ENCODE measurements at places on chromosomes 12 and 14.

- DNase-seq: no peak
Measured at GRCh38 chr12:127038761-127039160, 1228.2 kb upstream of the TMEM132C start.

GRCh38 chr14:62307844-62308243 is 545.6 kb downstream of the SNAPC1 start:
- DNase-seq: no peak

GRCh38 chr12:5715021-5715420 is 230.0 kb downstream of the ANO2 start:
- no peak for DNase-seq

GRCh38 chr14:61219256-61219655 is 61.9 kb downstream of the TMEM30B start:
- DNase-seq: no peak

GRCh38 chr14:101772770-101773169 is 11.3 kb downstream of the PPP2R5C start:
- no peak for DNase-seq

DNA sequence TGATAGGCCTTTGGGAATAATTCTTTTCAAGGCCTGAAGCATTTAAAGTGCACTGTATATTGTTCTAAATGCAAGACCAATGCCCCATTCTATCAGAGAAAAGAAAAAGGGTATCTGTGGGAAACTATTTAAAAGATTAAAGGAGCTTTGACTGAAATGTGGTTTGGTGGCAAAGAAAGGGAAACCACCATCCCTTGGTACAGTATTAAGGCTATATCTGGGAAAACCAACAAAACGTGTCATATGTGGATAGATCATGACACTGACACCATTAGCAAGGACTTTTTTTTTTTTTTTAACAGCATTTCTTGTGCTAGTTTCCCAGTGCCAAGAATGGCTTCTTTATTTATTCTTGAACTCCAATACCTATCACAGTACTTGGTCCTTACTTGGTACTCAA is 890.7 kb downstream of the DIO2 start:
- DNase-seq: no peak

DNA sequence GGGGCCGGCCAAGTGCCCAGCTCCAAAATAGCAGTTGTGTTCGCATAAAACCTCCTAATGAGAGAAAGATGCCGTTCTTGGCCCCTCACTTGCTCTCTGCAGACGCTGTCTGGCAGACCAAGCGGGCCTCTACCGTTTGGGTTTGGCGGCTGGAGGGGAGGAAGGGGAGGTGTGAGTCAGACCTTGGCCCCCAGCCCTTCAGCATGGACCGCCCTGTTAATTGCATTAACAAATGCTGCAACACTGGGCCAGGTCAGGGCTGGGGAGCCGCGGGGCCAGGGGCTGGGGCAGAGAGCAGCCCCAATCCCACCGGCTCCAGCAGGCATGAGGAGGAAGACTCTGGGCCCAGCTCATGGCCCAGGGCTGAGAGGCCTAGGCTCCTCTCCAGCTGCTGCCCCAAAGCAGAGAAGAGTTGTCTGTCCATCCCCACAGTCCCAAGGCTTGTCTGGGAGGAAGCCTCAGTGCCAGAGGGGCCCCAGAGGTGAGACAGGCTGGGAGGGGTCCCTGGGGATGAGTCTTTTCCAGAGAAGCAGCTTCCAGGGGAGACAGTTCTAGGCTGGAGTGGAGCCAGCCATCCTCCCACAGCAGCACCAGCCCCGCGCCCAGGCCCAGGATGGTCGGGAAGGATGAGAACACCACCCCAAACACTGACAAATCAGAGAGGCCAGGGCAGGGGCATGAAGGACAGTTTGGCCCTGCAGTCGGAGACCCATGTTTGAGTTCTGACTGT is 16.9 kb downstream of the LTBP2 start:
- no peak for DNase-seq

DNA sequence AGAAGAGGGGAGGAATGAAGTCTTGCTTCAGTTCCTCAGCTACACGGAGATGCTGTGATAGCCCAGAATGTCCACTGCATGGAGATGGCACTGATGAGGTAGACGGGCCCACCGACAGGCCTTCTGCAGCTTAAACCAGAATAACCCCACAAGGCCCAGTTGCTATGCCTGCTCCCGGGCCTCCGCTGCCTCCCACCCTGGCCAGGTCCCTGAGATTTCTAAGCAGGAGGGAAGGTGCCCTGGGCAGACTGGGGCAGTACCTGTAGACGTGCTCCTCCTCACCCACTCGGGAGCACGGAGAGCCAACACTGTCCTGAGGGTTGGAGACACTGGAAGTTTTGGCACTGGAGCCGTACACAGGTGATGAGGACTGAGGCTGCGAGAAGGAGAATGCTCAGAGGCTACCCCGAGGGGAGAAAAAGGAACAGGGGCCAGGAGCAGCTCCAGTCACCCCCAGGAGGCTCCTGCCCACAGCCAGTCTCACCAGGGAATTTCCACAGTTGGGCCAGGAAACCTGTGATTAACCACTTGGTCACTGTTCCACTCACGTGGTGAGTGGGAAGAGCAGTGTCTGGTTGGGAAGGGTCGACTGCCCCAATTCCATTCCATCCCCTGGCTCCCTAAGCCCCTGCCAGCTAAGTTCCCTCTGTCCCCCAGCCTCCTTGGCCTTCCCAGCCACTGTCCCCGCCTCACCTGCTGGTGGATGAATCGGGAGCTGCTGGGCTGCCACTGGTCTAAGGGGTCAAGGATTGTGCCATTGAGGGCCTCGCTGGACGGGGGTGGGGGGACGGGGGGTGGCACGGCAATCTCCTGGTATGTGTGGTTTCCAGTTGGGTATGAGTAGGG is 22.8 kb upstream of the RPLP0 start:
- DNase-seq: no peak

- DNase-seq: no peak
Measured at GRCh38 chr12:75488553-75488952, 8.0 kb downstream of the GLIPR1 start.

DNA sequence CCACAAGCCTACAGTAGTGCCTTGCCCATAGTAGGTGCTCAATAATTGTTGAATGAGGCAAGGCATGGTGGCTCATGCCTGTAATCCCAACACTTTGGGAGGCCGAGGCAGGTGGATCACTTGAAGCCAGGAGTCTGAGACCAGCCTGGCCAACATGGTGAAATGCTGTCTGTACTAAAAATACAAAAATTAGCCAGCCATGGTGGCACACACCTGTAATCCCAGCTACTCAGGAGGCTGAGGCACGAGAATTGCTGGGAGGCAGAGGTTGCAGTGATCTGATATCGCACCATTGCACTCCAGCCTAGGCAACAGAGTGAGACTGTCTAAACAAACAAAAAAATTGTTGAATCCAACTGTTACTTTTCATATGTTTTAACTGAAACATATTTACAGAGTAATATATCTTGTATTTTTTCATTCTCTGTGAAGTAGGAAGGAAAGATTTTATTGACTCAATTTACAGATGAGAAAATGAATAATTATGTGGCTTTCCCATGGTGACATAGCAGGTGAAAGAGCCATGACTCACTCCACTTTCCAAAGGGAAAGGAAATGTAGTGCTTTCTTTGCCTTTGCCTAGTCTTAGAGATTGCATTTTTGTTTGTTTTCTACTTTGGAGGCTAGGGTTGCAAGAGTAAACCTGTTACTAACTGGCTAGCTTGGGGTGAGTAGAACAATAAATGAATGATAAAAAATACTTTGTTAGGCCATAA is 95.4 kb upstream of the SLC38A4 start:
- DNase-seq: no peak

DNA sequence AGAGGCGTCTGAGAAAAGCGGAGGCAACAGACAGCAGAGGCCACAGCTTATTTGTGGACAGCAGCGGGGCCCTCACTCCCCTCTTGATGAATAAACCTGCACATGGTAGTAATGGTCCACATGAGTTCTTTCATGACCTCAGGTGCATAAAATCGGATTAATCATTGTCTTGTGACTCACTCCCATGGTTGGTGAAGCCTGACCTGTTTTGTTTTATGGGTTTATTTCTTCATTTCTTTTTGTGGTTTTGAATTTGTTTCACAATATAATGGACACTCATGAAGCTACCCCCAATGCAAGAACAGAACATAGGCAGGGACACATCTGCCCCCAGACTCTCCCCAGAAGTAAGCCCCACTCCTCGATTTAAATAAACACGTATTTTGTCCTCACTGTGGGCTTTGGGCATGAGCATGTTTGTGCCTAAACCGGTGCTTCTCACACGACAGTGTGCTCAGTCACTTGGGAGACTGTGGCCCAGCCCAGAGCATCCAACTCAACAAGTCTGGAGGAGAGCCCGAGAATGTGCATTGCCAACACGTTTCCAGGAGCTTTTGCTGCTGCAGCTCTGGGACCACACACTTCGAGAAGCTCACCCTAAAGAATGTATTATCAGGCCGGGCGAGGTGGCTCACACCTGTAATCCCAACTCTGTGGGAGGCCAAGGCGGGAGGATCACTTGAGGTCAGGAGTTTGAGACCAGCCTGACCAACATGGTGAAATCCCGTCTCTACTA is 116.1 kb downstream of the SCARB1 start:
- no peak for DNase-seq

- no peak for DNase-seq
Measured at GRCh38 chr12:56061982-56062381, 18.0 kb upstream of the ERBB3 start.

DNA sequence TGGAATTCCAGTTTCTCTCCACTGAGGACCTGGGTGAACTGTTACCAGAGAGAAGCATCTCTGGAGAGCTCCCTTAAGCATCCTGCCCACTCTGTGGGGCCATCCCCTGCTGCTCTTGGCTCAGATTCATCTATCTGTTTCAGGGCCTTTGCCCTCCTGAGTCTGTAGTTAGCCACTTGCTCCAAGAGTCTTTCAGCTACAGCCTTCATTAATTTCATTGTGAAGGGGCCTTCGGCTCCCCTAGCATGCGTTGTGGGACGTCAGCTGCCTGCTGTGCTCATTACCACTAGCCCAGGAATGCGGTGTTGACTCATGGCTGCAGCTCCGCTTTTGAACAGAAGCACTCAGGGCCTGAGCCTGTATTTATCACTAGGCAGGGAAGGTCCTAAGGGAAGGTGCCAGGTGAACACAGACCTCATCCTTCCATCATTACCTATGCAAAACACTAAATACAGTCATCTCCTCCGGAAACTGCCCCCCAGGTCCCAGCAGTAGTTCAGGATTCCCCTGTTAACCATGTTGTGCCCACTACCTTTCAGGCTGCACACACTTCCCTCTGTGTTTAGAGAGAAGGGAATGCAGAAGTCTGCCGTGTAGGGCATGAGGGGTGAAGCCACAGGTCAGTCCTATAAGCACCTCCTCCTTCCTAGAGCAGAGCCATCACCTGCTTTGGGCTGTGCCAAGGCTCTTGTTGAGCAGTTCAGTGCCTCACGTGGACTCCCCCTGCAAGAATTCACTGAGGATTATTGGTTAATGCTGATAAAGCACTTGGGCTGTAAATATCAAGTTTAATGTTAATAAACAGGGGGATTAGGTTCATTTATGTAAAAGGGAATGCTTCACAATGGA is 191.4 kb downstream of the CACNA1C start:
- no peak for DNase-seq

DNA sequence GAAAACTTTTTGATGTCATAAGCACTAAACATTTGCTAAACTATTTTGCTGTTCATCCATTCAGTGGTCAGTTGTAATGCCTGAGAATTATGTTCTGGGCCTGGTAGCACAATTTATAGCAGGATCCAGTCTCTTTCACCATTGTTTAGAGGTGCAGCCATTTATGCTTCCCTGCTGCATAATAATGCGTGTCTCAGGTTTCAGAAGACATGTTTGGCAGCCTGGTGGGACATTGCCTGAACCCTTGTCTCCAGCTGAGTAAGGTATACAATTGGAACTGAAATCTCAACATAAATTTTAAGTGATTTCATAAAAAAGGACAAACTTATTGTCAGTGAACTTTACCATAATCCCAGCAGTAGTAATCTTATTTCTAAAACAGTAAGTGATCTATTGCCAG is 94.8 kb downstream of the POLR3B start:
- DNase-seq: no peak

- DNase-seq: no peak
Measured at GRCh38 chr12:89901906-89902642, 193.4 kb upstream of the ATP2B1 start.

DNA sequence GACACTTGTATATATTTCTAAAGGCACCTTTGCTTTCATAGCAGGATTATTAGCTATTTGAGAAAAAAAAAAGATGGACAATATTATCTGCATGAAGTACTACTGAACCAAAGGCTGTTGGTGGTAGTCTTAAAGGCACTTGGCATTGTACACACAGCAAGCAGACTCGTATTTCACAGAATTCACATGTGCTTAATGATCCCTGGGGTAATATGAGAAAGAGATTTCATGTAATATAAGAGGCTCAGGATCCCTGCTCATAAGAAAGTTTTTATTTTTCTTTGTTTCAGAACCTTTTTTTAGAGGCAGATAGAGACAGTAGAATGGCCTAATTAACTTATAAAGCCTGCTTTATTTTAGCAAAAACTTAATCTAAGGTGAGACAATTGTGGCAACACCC is 59.5 kb downstream of the SYNE2 start:
- no peak for DNase-seq

DNA sequence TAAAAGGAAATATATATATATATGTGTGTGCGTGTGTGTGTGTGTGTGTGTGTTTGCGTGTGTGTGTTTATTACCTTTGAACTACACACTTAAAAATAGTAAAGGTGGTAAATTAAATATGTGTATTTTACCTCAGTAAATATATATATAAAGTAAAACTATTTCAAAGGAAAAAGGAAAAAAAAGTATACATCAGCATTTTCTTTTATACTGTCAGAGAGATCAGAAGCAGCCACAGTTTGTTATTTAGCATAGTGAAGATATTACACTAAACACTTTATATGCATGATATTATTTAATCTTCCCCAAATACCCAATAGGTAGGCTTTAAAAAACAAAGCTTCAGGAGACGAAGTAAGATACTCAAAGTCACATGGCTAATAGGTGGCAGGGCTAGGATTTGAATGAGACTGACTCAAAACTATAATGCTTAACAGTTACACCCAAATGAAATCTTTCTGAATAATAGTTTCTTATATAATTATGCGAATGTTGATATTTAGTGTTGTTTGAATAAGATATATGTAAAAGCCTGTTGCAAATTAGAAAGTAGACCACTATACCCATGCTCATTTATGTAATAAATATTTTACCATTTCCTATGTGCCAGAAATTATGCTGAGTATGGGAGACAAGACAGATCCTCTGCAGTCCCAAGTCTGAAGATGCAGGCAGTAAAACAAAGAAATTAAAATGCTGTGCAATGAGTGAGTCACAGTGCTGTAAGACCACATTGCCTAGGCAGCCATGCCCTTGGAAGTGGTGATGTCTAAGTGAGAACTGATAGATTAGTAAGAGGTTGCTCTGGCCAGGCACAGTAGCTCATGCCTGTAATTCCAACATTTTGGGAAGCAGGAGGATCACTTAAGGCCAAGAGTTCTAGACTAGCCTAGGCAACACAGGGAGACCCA is 66.1 kb downstream of the PDZRN4 start:
- no peak for DNase-seq

DNA sequence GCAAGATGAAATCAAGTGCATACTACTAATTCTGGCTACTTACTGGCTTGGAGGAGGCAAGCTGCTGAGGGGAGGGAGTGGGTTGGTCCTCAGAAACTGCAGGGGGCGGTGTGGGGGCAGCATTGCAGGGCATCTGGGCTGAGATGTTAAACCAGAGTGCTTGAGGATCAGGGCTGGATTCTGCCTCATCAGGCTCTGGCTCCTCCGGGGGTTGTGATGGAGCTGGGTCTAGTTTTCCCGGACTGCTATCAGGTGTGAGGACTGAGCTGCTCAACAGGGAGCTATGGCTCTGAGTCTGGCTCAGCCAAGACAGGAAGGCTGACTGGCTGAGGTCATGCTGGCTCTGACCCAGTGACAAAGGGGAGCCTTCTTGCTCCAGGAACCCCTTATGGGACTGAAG is 28.6 kb downstream of the BAZ2A start:
- DNase-seq: no peak

- DNase-seq: no peak
Measured at GRCh38 chr12:114152890-114153289, 186.8 kb upstream of the RBM19 start.

Data from coronary artery (tissue), 2 donors.